HepG2 (cell line): ENCODE measurements at places on chromosomes 4 and X. TPM values are rescaled to one million over a fixed set of nuclear protein-coding genes. Genes with fewer than 3 reads are reported as not detected.
A peak's percentile ranks its signal among the peaks of the same experiment; 100 is the strongest.

DNA sequence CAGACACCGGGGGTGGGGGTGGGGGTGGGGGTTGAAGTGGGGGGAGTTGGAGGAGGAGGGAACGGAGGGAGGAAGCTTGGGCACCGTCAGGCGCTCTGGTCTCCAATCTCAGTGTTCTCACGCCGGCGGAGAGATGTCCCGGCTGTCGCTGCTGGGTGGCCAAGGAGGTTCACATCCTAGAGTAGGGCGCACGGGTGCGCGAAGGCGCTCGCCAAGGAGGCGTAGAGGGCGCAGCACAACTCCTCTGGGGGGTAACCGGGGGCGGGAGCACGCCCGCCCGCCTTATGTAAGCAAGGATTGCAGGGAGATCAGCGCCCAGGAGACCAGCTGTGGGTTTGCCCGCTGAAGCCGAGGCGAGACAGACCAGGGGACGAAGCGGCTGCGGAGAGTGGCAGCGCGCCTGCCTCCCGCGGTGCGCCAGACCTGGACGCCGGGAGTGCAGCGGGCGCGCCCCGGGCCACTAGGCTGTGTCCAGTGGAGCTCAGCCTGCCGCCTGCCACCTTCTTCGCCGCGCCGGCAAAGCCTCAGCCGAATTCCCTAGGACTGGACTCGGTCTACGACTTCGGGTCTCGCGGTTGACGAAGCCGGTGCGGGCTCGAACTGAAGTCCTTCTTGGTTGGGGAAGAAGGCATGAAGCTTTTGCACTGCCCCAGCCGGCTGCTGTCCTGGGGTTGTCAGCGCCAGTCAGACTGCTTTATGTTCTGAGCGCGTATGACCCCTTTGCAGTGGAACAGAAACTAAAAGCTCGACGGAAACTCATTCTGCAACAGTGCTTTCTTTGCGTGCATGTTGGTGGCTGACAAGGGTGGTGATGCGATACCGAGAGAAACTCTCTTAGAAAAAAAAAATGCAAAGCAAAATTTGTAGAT, 707 bp upstream of the UNC5C start:
- H3K4me1 ChIP-seq, result no peaks in the 10 kb centered on the region
- no peak overlapping the region for H3K4me3 ChIP-seq
- DNase-seq, result no peak
- H3K27me3 ChIP-seq, result peaks cover 16% of the 10 kb centered on the region; the same call in 2 of the 3 replicates
- H3K36me3 ChIP-seq, result no peaks in the 10 kb centered on the region

- no peak for DNase-seq
- H3K4me1 ChIP-seq, result no peaks in the 10 kb centered on the region
- H3K4me3 ChIP-seq, result no peak overlapping the region
- H3K27me3 ChIP-seq, result no peaks in the 10 kb centered on the region
- no peaks in the 10 kb centered on the region for H3K36me3 ChIP-seq
These were observed 365.9 kb downstream of the INPP4B start for GRCh38 chr4:142480244-142480643.

- no peaks in the 10 kb centered on the region for H3K27me3 ChIP-seq
- H3K36me3 ChIP-seq, result no peaks in the 10 kb centered on the region
- no peak overlapping the region for H3K4me3 ChIP-seq
- DNase-seq, result no peak
These were observed 318.9 kb upstream of the F9 start for GRCh38 chrX:139211568-139212182.

- H3K4me3 ChIP-seq, result no peak overlapping the region
- no peak for DNase-seq
- no peak overlapping the region for H3K27ac ChIP-seq
These were observed 601.3 kb downstream of the SPRY1 start for GRCh38 chr4:123997776-123998449.

DNA sequence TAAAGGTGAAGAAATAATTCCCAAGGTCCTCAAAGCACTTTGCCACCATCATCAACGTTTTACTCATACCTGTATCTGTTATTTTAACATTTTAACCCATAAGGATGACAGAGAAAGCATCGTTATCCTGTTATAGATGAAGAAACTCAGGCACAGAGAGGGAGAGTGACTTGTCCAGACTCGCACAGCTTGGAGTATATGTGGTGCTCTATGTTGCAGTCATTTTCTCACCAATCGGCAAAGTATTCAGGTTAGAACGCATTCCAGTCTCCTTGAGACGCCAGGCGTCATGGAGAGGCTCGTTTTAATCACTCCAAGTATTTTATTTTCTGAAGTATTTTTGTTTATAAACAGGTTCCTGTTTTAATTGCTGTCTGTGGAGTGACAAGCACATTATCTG, 73.5 kb downstream of the IRF2 start:
- DNase-seq, result no peak
- no peak overlapping the region for H3K4me3 ChIP-seq
- H3K36me3 ChIP-seq, result peaks cover 27% of the 10 kb centered on the region
- no peaks in the 10 kb centered on the region for H3K4me1 ChIP-seq
- no peak overlapping the region for H3K27ac ChIP-seq

GRCh38 chrX:50002067-50002714, 79.8 kb downstream of the CLCN5 start:
- no peaks in the 10 kb centered on the region for H3K36me3 ChIP-seq
- no peaks in the 10 kb centered on the region for H3K27me3 ChIP-seq
- H3K4me3 ChIP-seq, result no peak overlapping the region
- no peak for DNase-seq
- H3K4me1 ChIP-seq, result no peaks in the 10 kb centered on the region

- DNase-seq, result no peak
- peaks cover 71% of the 10 kb centered on the region for H3K4me1 ChIP-seq
- H3K27ac ChIP-seq, result peak overlapping the region; percentile 48
These were observed 20.9 kb upstream of the MTM1 start for GRCh38 chrX:150547375-150548115.

- DNase-seq, result no peak
- H3K36me3 ChIP-seq, result no peaks in the 10 kb centered on the region
- H3K27ac ChIP-seq, result no peak overlapping the region
- no peaks in the 10 kb centered on the region for H3K27me3 ChIP-seq
These were observed 103.6 kb upstream of the ADGRG2 start for GRCh38 chrX:19225909-19226308.

GRCh38 chrX:26873736-26874135, 589.4 kb downstream of the PPP4R3C start:
- no peak for DNase-seq
- H3K27me3 ChIP-seq, result no peaks in the 10 kb centered on the region
- no peak overlapping the region for H3K4me3 ChIP-seq

GRCh38 chr4:38237139-38237538, 276.9 kb downstream of the PTTG2 start:
- no peaks in the 10 kb centered on the region; the same call in 2 of the 3 replicates for H3K27me3 ChIP-seq
- H3K27ac ChIP-seq, result no peak overlapping the region
- H3K4me1 ChIP-seq, result peaks cover 50% of the 10 kb centered on the region
- H3K36me3 ChIP-seq, result no peaks in the 10 kb centered on the region
- DNase-seq, result peak; percentile 35
- H3K4me3 ChIP-seq, result no peak overlapping the region

GRCh38 chr4:123621072-123621705, 224.6 kb downstream of the SPRY1 start:
- H3K4me1 ChIP-seq, result peaks cover 47% of the 10 kb centered on the region
- no peak for DNase-seq
- no peaks in the 10 kb centered on the region for H3K27me3 ChIP-seq
- no peak overlapping the region for H3K27ac ChIP-seq

DNA sequence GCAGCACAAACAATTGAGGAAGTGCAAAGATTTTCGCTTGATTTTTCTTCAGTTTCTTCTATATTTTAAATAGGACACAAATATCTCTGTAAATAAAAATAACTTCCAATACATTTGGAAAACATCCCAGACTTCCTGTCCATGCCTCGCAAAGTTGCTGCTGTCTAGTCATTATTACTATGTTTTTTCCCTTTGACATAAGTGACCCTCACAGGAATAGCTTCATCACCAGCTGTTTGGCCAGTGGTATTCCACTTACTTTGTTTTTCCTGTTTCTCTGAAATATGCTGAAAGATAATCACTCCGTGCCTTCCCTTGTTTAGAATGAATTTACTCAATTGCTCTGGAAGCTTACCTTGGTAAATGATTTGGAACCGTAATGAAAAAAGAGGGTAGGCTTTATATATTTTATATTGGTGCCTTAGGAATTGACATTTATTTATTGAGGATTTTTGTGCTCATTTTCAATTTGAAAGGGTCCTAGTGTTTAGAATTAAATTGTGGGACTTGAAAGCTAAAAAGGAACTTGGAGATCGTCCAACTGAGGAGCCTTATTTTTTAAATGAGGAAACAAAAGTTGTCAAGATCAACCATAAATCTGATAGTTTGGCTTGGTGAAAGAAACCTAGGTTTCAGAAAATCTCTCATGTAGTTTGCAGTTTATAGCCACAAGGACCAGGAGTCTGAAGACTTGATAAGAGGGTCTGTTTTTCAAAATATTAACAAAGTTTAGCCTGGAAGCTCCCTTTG, 65.6 kb downstream of the CDKL5 start:
- no peak overlapping the region for H3K27ac ChIP-seq
- H3K4me3 ChIP-seq, result no peak overlapping the region
- H3K27me3 ChIP-seq, result no peaks in the 10 kb centered on the region
- no peaks in the 10 kb centered on the region for H3K4me1 ChIP-seq
- no peaks in the 10 kb centered on the region for H3K36me3 ChIP-seq

Gene TLR7
- total RNA-seq, result not detected in 2 replicates

Gene DCAF4L1
- total RNA-seq, result 0.09 TPM in 1 of 2 replicates, not detected in the other

Gene ZCCHC18
- 0.18 TPM in 1 of 2 replicates, not detected in the other for total RNA-seq

Gene MAGEA8
- 0.11 TPM in 1 of 2 replicates, not detected in the other for total RNA-seq

Gene CT45A1
- not detected in 2 replicates for total RNA-seq

Gene GYPB
- total RNA-seq, result not detected in 2 replicates

Gene NAP1L3
- 0.10 and 0.13 TPM in 2 replicates for total RNA-seq

Gene ZRSR2
- total RNA-seq, result 3.6 and 4.9 TPM in 2 replicates
